ENCODE measurements at places on chromosomes 2 and 18.

DNA sequence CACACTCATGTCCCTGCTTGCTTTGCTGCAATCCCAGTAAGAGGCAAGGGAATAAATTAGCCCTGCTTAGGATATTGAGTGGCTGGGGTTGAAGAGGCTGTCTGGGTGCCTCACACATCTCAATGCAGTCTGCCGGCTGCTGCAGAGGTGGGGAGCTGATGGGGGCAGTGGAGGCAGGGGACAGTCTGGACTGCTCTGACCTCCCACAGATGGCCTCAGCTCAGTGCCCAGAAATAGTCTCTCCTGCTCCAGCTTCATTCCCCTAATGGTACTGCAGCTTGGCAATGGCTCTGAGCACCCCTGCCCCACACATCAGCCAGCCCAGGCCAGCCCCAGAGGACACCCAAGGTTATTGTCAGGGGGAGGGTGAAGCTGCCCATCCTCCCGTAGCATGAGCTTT, 21.5 kb upstream of the TNS1 start:
- DNase-seq = no peak

- DNase-seq = no peak
These were observed 83.8 kb downstream of the MBD2 start for GRCh38 chr18:54140641-54141040.

DNA sequence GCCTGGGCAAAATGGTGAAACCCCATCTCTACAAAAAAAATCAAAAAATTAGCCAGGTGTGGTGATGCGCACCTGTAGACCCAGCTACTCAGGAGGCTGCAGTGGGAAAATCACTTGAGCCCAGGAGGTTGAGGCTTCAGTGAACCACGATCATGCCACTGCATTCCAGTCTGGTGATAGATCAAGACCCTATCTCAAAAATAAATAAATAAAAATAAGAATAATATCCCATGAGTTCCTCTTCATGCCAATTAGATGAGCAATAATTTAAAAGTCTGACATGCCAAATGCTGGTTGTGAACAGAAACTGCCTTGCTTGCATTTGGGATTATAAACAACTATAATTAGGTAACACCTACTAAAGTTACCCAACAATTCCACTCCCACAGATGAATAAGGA, 22.1 kb upstream of the ANKRD44 start:
- DNase-seq = no peak

DNA sequence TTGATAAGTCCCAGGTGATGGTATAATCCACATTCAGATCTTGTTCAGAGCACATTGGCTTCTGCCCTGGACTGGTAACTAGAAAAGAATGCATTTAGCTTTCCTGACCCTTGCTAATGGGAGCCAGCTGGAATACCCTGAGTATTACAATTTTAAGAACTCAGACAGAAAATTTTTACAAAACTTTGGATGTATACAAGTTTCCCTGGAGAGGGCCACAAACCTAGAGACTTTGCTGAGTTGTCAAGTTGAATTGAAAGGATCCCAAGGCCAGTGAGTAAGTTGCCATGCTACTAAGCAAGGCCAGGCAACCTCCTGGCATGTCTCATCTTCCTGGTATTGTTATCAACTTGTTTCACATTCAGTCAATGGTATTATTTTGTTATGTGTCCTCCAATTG, 20.0 kb upstream of the NABP1 start:
- DNase-seq = no peak

GRCh38 chr2:225254363-225254762, 145.1 kb upstream of the NYAP2 start:
- no peak for DNase-seq

DNA sequence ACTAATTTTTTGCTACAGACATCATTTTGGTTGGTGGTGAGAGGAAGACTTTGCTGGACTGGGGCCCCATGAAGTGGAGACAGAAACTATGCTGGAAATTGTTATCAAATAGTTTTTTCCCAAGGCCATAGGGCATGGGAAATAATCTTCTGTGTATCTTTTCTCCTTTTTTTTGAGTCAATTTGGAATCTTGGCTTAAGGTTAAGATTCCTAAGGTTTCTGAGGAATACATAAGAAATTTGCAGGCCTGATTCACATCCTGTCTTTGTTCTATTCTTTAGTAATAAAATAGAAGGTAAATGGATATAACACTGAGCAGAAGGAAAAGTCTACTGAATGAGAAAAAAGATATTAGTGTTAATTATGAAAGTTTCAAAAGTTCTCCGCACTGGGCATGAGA, 16.6 kb downstream of the SMC6 start:
- no peak for DNase-seq

- no peak for DNase-seq
These were observed 61.8 kb downstream of the CDH2 start for GRCh38 chr18:28115149-28115550.

DNA sequence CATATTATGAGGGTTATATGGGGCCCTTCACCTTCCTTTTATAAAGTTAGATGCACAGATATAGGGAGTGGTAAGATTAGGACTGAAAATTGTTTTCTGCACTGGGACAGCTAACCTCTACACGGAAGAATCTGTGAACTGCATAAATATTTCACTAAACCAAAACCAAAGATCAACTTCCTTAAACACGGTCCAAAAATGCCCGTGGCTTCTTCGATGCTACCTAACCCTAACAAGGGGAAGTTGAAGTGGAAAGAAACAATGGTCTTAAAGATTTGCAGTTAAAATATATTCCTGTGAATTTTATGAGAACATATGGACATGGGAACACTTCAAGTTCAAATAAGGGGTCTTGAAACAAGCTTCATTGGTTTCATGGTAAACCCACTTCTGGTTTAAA, 33.3 kb upstream of the PAX3 start:
- no peak for DNase-seq

DNA sequence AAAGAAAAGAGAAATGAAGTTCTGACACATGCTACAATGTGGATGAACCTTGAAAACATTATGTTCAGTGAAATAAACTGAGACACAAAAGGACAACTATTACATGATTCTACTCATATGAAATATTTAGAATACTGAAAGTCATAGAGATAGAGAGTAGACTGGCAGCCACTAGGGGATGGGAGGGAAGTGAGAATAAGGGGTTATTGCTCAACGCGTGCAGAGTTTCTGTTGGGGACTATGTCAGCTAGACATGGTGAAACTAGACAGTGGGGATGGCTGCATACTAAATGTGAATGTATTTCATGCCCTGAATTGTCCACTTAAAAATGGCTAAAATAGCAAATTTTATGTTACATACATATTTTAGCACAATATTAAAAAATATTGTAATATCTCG, 108.7 kb upstream of the ATL2 start:
- DNase-seq = no peak

DNA sequence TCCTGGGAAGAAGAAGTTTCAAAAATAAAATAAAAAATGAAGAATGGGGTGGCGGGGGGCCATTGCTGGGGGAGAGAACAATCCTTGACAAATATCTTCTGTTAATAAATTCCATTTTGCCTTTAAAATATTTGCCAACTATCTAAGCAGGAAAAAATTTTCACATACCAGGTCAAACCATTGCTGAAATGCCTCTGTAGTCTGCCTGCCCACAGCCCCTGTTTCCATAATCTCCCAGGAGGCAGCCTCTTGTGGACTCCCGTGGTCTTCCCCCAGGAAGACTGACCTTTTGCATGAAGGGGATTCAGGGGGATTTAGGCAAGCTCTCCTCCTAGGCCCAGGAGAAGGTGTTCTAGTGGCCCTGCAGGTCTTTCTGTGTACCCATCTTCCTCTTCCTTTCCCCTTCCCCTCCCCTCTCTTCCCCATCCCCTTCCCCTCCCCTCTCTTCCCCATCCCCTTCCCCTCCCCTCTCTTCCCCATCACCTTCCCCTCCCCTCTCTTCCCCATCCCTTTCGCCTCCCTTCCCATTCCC, 61.0 kb downstream of the RPL37A start:
- DNase-seq = no peak

DNA sequence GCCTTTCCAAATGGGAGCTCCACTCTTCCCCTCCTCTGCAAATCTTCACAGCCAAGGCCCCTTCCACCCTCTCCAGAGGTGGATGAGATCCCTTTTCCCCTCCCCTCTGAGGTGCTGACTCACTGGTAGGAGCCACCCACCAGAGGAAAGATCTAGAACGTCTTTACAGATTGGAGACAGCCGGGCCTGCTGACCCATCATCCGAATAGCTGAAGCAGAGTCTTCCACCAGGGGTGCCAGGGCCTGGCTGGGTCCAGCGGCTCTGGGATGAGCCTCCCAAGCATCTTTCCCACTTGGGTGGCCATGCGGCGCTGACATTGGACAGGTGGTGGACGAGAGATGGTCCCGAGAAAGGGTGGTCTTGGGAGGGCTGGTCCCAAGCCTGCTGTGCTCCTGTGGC, 9.0 kb downstream of the ERFE start:
- DNase-seq = no peak

All from NCI-H446 treated with DMSO at 0.1 percent for 48 hours (cell line).